ENCODE measurements at places on chromosomes 11 and 22.

DNA sequence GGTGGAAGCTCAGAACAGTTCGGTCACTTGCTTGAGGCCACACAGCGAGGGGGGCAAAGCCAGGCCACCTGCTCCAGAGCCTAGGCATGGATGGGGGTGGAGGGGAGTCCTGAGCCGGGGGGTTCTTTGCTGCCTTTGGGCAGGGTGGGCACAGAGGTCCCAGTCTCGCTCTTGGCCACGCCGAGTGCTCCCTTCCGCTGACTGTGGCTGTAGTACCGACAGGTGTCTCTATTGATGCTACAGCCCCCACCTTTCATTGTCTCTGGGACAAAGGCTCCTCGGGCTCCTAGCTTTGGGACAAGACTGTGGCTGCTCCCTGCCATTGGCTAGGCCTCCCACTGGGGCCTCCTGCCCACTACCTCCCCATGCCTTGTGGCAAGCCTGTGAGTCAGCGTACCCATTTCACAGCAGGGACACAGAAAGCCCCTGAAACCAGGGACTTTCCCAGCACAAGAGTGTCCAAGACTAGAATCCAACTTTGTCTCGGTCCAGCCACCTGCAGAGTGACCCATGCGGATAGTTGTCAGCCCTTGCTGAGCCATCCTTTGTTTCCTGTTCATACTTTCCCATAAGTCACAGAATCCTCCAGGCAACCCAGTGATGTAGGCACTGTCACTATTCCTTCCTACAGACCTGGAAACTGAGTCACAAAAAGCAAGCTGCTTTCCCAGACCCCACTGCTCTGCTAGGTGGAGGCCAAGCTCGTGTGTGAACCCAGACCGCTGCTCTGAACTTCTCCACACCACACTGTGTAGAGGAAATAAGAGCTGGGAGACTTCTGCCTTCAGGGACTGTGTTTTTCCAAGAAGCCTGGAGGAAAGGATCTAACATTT, 17.2 kb downstream of the MYEOV start:
- peak; percentile 61 for DNase-seq

DNA sequence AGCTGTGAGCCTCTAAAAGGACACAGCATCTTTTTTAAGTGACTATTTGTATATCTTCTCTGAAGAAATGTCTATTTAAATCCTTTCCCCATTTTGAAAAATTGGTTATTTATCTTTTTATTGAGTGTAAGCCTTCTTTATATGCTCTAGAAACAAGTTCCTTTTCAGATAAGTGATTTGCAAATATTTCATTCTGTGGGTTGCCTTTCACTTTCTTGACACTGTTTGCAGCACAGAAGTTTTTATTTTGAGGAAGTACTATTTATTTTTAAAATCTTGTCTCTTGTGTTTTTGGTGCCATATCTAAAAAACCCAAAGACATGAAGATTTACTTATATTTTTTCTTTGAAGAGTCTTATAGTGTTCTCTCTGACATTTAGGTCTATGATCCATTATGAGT, 40.1 kb upstream of the LYVE1 start:
- DNase-seq, result no peak

DNA sequence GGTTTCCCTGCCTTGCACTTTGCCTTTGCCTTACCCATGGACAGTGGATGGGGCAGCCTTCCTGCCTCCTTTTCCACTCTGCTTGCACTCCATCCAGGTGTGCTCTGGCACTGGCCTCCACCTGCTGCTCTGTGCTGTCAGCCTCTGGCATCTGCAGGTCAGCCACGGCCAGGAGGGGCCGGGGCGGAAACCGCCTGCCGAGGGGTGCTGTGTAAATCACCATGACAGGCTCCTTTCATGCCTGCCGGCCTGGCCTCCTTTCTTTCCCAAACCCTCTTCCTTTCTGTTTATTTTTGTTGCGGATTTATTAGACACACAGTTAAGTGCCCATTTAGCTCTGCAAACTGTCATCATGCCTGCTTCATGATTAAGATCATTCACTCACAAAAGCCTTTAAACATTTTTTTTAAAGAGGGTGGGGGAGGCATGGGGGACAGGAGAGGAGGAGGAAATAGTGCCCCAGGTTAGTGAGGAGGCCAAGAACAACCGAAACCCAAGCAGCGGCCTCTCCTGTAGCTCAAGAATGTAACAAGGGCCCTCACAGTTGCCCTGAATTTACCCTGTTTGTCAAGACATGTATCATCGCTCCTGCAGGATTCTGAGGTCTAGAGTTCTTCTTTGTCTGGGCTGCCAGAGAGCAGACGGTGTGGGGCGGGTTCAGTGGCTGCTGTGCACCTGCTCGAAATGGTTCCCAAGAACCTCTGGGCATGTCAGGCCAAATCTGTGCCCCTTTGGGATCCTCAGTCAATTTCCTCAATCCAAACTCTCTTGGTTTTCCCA, 83.3 kb downstream of the BARX2 start:
- no peak for DNase-seq

GRCh38 chr11:59292611-59293010, 66.1 kb upstream of the OR5AN1 start:
- no peak for DNase-seq

GRCh38 chr11:127670374-127671119, 670.0 kb upstream of the KIRREL3 start:
- DNase-seq, result no peak

DNA sequence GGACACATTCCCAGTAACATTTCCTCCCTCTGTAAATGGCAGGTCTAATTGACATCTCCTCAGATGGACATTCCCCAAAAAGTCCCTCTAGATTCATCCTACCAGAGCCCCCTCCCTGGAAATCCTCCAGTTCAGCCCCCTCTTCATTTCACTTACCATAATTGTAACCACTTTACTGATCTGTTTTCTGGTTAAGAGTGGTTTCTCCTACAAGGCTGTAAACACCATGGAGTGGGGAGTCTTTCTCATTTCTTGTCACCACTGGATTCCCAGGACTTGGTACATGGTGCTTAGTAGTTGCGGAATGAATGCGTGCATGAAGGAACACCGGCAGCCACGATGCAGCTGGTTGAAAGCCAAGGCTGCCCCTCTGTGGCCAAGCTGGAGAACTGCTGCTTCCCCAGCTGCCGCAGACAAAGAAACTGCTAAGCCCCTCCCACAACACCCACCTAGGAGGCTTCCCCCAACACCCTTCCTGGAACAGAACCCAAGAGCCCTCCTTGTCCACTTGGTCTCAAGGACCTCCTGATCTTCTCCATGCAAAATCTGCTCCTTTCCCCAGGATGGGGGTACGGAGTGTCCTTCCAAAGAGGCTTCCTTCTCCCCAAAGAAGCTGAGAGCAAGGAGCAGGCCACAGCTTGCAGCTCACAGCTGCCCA, 18.6 kb upstream of the SCARF2 start:
- peak; percentile 84 for DNase-seq
